ENCODE measurements at places on chromosomes 5 and 9. TPM values are rescaled to one million over a fixed set of nuclear protein-coding genes. Genes with fewer than 3 reads are reported as not detected.
A peak's percentile ranks its signal among the peaks of the same experiment; 100 is the strongest.

- H3K27ac ChIP-seq: no peak overlapping the region
- no peak overlapping the region for H3K4me3 ChIP-seq
- H3K4me1 ChIP-seq: no peaks in the 10 kb centered on the region
- no peak for DNase-seq
Measured at GRCh38 chr5:6449465-6450158, 953 bp downstream of the UBE2QL1 start.

GRCh38 chr5:179307013-179307800, 38.1 kb downstream of the ADAMTS2 start:
- H3K4me1 ChIP-seq: no peaks in the 10 kb centered on the region
- no peak overlapping the region for H3K4me3 ChIP-seq
- no peaks in the 10 kb centered on the region for H3K36me3 ChIP-seq
- no peaks in the 10 kb centered on the region for H3K27me3 ChIP-seq

GRCh38 chr9:95091601-95092261, 225.8 kb downstream of the FANCC start:
- H3K27me3 ChIP-seq: no peaks in the 10 kb centered on the region
- no peak overlapping the region for H3K4me3 ChIP-seq
- no peaks in the 10 kb centered on the region for H3K36me3 ChIP-seq
- no peaks in the 10 kb centered on the region for H3K4me1 ChIP-seq

The HK3 gene
- polyA plus RNA-seq: 174 TPM

- H3K27me3 ChIP-seq: no peaks in the 10 kb centered on the region
- H3K36me3 ChIP-seq: peaks cover 13% of the 10 kb centered on the region
- H3K4me1 ChIP-seq: no peaks in the 10 kb centered on the region
- H3K4me3 ChIP-seq: no peak overlapping the region
Measured at GRCh38 chr9:4855841-4856240, 63.1 kb downstream of the RCL1 start.

DNA sequence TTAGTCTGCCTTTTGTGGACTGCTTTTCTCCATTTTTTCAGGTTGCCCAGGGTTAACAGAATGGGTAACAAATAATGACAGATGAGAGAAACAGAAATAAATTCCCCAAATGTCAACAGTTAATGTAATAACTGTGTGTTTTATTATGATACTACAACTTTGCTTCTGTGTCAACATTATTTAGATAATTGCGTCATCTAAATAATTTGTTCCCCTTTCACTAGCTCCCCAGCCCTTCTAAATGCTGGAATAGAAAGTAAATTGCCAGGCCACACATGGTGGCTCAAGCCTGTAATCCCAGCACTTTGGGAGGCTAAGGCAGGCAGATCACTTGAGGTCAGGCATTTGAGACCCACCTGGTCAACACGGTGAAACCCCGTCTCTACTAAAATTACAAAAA, 53.5 kb downstream of the RNF38 start:
- no peaks in the 10 kb centered on the region for H3K27me3 ChIP-seq
- H3K27ac ChIP-seq: peak overlapping the region; percentile 73
- peak; percentile 53 for DNase-seq
- peaks cover 92% of the 10 kb centered on the region for H3K36me3 ChIP-seq

GRCh38 chr5:157362982-157363381, 97.0 kb upstream of the NIPAL4 start:
- no peaks in the 10 kb centered on the region for H3K27me3 ChIP-seq
- no peak overlapping the region for H3K27ac ChIP-seq
- H3K4me3 ChIP-seq: no peak overlapping the region
- no peak for DNase-seq
- peaks cover 26% of the 10 kb centered on the region for H3K36me3 ChIP-seq
- peaks cover 16% of the 10 kb centered on the region for H3K4me1 ChIP-seq

GRCh38 chr5:17766031-17766430, 131.8 kb downstream of the TAF11L14 start:
- H3K27ac ChIP-seq: no peak overlapping the region
- no peak overlapping the region for H3K4me3 ChIP-seq
- no peak for DNase-seq
- H3K4me1 ChIP-seq: no peaks in the 10 kb centered on the region
- H3K27me3 ChIP-seq: no peaks in the 10 kb centered on the region
- H3K36me3 ChIP-seq: no peaks in the 10 kb centered on the region

GRCh38 chr5:138757061-138757776, 4.0 kb downstream of the CTNNA1 start:
- no peak overlapping the region for H3K27ac ChIP-seq
- H3K4me3 ChIP-seq: no peak overlapping the region
- H3K36me3 ChIP-seq: peaks cover 26% of the 10 kb centered on the region
- no peaks in the 10 kb centered on the region for H3K27me3 ChIP-seq
- peaks cover 18% of the 10 kb centered on the region for H3K4me1 ChIP-seq

The ZFP2 gene
- polyA plus RNA-seq: 0.19 TPM

The CBY3 gene
- not detected for polyA plus RNA-seq

DNA sequence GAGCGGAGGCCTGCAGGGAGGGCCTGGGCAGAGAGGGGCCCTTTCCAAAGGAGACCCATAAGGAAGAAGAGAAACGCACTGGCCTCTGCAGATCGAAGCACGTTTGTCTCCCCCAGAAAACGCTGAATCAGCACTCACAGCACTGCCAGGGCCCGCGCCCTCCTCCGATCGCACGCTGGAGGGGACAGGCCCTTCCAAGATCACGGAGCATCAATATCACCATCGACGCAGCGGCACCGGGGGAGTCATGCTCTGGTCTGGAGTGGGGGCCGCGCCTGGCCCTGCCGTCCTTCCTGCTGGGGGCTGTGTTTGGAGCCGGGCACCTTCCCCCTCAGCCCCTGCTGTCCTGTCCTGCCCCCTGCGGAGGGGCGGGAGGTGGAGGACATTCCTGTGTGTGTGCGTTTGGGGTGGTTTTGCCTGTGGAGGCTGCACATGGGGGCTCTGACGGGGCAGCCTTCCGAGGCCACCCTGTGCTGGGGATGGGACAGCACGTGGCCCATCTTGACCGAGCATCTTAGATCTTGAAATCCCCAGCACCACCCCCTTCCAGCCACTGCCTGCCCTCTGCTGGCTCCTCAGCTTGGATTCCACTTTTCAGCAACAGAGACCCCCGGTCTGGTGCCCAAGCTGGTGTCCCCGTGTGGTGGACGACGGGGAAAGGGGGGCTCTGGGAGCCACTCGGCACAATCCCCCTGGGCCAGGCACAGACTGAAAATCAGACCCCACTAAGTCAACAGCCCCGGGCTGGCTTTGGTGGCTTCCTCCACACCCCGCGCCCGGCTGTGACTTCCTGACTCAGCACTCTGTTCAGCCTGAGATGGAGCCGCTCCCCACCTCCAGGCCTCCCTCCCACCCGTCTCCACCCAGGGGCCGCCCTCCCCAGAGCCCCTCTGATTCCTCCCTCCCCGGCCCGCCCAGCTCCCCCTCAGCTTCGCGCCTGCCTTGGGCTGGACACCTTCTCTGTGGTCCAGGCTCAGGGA, 8.3 kb downstream of the TMEM250 start:
- peak overlapping the region; percentile 29 for H3K4me3 ChIP-seq
- no peaks in the 10 kb centered on the region for H3K27me3 ChIP-seq
- H3K4me1 ChIP-seq: peaks cover 65% of the 10 kb centered on the region
- peaks cover 10% of the 10 kb centered on the region for H3K36me3 ChIP-seq

GRCh38 chr5:112960315-112960714, 16.3 kb upstream of the DCP2 start:
- DNase-seq: no peak
- H3K36me3 ChIP-seq: no peaks in the 10 kb centered on the region
- no peak overlapping the region for H3K4me3 ChIP-seq
- no peak overlapping the region for H3K27ac ChIP-seq

GRCh38 chr9:16729651-16730050, 140.8 kb downstream of the BNC2 start:
- no peak overlapping the region for H3K4me3 ChIP-seq
- H3K4me1 ChIP-seq: peaks cover 3% of the 10 kb centered on the region
- H3K27ac ChIP-seq: no peak overlapping the region
- no peaks in the 10 kb centered on the region for H3K36me3 ChIP-seq
- DNase-seq: no peak

DNA sequence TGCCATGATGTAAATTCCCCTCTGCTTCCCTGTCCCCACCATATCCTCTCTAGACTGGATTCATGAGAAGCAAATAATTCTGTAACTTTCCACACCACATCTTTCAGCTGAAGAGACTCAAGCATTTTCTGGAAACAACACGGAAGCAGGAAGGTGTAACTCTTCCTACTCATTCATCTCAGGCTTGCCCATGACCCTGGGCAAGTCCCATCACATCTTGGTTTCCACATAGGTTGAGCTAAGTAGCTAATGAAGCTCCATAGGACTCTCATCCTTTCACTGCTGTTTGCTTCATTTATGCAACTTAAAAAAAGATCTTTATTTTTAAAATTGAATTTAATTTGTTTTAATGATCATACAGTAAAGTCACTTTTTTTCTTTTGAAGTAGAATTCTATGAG, 32.7 kb upstream of the STARD4 start:
- H3K27ac ChIP-seq: no peak overlapping the region
- no peak for DNase-seq
- H3K36me3 ChIP-seq: no peaks in the 10 kb centered on the region
- no peaks in the 10 kb centered on the region for H3K4me1 ChIP-seq
- no peaks in the 10 kb centered on the region for H3K27me3 ChIP-seq

GRCh38 chr5:139844472-139845145, 49.0 kb downstream of the PSD2 start:
- H3K4me3 ChIP-seq: no peak overlapping the region
- DNase-seq: peak; percentile 50
- H3K36me3 ChIP-seq: no peaks in the 10 kb centered on the region
- no peak overlapping the region for H3K27ac ChIP-seq

DNA sequence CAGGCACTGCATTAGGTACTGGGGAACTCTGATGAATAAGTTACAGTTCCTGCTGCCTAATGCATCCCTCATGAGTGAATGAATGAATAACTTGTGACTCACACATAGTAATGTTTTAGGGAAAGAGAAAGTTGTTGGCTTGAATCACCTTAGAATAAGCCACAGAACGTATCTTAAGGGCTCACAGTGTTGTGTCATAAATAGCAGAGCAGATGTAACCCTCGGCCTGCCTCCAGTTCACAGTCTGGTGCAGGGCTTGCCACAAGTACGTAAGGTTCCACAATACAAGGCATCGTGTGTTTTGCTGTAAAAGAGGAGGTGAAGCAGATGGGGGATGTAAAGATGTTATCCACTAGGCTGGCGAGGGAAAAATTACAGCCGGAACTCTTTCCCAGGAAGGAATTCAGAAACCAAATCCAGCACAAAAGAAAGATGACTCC, 218.7 kb downstream of the TRPM3 start:
- H3K4me3 ChIP-seq: no peak overlapping the region

GRCh38 chr5:129477532-129477931, 17.4 kb downstream of the ADAMTS19 start:
- no peaks in the 10 kb centered on the region for H3K36me3 ChIP-seq
- H3K4me1 ChIP-seq: no peaks in the 10 kb centered on the region
- no peak overlapping the region for H3K27ac ChIP-seq
- H3K27me3 ChIP-seq: no peaks in the 10 kb centered on the region
- DNase-seq: no peak
- H3K4me3 ChIP-seq: no peak overlapping the region

- no peak overlapping the region for H3K27ac ChIP-seq
- no peaks in the 10 kb centered on the region for H3K36me3 ChIP-seq
- no peak overlapping the region for H3K4me3 ChIP-seq
- peak; percentile 73 for DNase-seq
- H3K4me1 ChIP-seq: peaks cover 36% of the 10 kb centered on the region
Measured at GRCh38 chr9:76687861-76688391, 76.3 kb upstream of the PCA3 start.

- DNase-seq: no peak
- H3K27ac ChIP-seq: no peak overlapping the region
- H3K36me3 ChIP-seq: peaks cover 9% of the 10 kb centered on the region
- no peaks in the 10 kb centered on the region for H3K27me3 ChIP-seq
- no peaks in the 10 kb centered on the region for H3K4me1 ChIP-seq
Measured at GRCh38 chr5:126911986-126912385, 118.4 kb downstream of the MARCHF3 start.

GRCh38 chr5:119426057-119426456, 26.2 kb upstream of the HSD17B4 start:
- no peaks in the 10 kb centered on the region for H3K27me3 ChIP-seq
- peak; percentile 71 for DNase-seq
- peak overlapping the region; percentile 41 for H3K4me3 ChIP-seq
- no peak overlapping the region for H3K27ac ChIP-seq
- no peaks in the 10 kb centered on the region for H3K36me3 ChIP-seq

The ZNF608 gene
- polyA plus RNA-seq: not detected

The ADGRD2 gene
- not detected for polyA plus RNA-seq
